ENCODE measurements at places on chromosomes 1 and 21. TPM values are rescaled to one million over a fixed set of nuclear protein-coding genes. Genes with fewer than 3 reads are reported as not detected.

WNT3A gene
- not detected for total RNA-seq

SMCP gene
- not detected for total RNA-seq

RRAGC gene
- total RNA-seq = 13.5 TPM

HEATR1 gene
- 25.6 TPM for total RNA-seq

OR2M3 gene
- not detected for total RNA-seq

ELAPOR1 gene
- total RNA-seq = 17.5 TPM

SYPL2 gene
- total RNA-seq = 12.4 TPM

CACNA1S gene
- not detected for total RNA-seq

TAS1R1 gene
- total RNA-seq = not detected

UTS2 gene
- total RNA-seq = not detected

DMBX1 gene
- not detected for total RNA-seq

SELENBP1 gene
- 513 TPM for total RNA-seq

ESPN gene
- not detected for total RNA-seq

FCRL1 gene
- total RNA-seq = not detected

SELE gene
- total RNA-seq = 1.8 TPM

UROD gene
- 94.5 TPM for total RNA-seq

OR2G2 gene
- total RNA-seq = not detected

LCE3D gene
- not detected for total RNA-seq

FALEC gene
- not detected for total RNA-seq

TMEM82 gene
- total RNA-seq = not detected

HOOK1 gene
- total RNA-seq = 38.3 TPM

CA6 gene
- not detected for total RNA-seq

LCK gene
- total RNA-seq = 3.5 TPM

RIMS3 gene
- total RNA-seq = 3.1 TPM

GBP7 gene
- total RNA-seq = not detected

HUNK gene
- 0.27 TPM for total RNA-seq

MPC2 gene
- total RNA-seq = 36.1 TPM

DENND2C gene
- total RNA-seq = 3.8 TPM

OXCT2 gene
- total RNA-seq = 4.0 TPM

FAM163A gene
- total RNA-seq = 1.3 TPM

SPRR3 gene
- not detected for total RNA-seq

All from thyroid gland (tissue), 4 donors.